ENCODE measurements at places on chromosomes 7 and 10.

DNA sequence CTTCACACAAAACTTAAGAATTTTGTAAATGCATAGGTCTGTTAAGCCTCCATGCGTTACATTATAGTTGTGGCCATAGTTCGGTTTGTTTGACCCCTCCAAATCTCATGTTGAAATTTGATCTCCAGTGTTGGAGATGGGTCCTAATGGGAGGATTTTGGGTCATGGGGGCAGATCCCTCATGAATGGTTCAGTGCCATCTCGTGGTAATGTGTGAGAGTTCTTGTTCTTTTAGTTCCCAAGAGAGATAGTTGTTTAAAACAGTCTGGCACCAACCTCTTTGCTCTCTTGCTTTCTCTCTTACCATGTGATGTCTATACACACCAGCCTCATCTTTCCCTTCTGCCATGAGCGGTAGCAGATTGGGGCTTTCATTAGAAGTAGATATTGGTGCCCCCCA, 264.3 kb downstream of the TCF7L2 start:
- DNase-seq: no peak

GRCh38 chr7:66556177-66556548, 72.5 kb upstream of the KCTD7 start:
- DNase-seq: no peak

DNA sequence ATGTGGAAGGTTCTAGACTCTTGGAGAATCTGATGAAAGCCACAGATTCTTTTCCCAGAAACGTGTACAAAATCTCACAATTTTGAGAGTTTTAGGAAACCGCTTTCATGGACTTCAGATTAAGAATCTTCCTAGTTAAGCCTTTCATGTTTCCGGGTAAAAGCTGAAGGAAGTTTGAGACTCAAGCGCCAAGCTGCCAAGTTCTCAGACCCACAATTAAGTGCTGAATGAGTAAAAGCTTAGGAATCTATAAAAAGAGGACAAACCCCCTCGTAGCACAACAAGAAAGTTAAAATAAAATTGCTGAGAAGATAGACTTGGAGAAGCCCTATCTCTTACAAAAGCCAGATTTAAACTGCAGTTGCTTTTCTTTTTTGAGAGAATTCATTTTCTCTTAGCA, 99.6 kb downstream of the ST8SIA6 start:
- DNase-seq: no peak

GRCh38 chr10:49426490-49427360, 30.8 kb upstream of the DRGX start:
- no peak for DNase-seq

GRCh38 chr7:158933468-158934139, 77.2 kb downstream of the DYNC2I1 start:
- DNase-seq: no peak

GRCh38 chr7:66099232-66099550, 15.5 kb upstream of the CRCP start:
- no peak for DNase-seq

- DNase-seq: peak; percentile 35
These were observed 201.9 kb upstream of the KAT6B start for GRCh38 chr10:74624501-74624900.

DNA sequence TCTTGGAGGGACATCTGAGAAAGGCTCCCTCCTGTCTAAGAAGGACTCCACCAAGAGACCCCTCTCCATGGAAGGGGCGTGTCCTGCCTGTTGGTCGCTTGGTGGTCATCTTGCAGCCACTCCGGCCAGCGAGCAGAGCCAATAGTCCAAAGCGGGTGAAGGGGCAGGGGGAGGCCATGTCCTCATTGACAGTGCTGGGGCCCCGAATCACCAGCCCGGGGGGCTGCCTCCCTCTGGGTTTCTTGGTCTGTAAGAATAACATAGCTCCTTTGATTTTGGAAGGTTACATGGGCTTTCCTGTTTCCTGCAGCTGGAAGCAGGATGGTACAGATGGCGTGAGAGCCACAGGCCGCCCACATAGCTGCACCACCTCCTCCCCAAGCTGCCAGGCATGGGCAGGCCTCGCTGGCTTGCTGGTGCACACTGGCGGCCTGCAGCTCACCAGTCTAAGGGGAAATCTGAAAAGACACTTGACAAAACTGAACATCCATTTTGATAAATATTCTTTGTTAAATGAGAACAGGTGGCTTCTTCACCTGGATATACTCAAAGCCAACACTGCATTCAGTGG, 105.8 kb downstream of the ARHGAP22 start:
- no peak for DNase-seq

DNA sequence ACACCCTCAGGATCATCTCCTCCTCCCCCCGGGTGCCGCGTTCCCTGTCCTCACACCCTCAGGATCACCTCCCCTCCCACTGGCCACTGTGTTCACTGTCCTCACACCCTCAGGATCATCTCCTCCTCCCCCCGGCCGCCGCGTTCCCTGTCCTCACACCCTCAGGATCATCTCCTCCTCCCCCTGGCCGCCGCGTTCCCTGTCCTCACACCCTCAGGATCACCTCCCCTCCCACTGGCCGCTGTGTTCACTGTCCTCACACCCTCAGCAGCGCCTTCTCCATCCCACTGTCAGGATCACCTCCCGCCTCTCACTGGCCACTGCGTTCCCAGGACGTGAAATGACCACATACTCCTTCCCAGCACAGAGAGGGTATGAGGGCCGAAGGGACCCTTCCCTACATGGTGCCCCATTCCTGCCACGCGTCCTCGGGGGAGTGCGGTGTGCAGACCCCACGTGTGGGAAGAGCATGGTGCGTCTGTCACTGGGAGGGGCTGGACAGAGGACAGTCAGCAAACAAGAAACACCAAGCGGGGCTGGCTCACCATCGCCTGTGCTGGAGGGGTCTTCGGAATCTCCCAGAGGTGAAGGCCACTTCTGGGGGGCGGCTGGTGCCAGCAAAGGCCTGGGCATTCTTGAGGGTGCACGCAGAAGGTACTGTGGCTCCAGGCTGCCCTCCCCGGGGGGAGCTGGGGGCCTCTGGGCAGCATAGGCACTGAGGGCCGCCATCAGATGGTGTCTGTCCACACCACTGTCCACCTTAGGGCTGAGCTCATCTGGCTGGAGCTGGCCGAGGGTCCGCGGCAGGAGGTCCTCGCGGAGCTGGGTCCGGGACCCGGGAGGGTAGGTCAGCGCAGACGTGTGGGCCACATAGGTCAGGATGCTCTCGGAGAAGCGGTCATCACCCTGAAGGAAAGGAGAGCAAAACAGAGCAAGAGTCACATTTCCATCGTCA, 421.0 kb downstream of the PTPRN2 start:
- DNase-seq: no peak

DNA sequence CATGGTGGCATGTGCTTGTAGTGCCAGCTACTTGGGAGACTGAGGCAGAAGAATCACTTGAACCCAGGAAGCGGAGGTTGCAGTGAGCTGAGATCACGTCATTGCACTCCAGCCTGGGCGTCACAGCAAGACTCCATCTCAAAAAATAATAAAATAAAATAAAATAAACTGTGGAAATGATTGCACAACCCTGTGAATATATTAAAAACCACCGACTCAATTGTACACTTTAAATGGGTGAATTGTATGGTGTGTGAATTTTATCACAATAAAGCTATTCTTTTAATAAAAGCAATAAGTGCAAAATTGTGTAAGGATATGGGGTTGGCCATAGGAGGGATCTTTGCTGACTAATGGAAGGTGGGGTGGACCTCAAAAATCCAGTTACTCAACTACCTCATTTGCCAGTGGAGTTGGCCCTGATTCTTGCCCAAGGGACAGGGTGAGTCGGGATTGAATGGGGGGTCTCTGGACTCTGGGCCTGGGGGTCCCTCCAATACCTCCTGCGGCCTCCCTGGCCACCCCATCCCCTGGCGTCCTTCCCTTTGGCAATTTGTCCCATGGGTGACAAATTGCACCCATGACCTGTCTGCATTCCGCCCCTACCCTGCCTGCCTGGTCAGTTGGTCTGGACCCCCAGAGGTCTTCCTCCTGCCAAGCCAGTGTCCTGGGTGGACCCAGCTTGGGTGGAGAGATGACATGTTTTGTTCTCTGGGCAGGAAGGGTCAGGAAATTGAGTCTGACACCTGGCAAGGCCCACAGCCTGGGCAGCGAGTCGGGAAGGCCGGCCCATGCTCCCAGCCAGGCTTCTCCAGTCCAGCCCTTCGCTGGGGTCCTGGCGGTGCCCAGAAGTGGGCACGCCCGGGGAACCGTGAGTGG, 61.7 kb upstream of the ELN start:
- no peak for DNase-seq

GRCh38 chr7:139738101-139738489, 39.7 kb downstream of the HIPK2 start:
- DNase-seq: no peak

DNA sequence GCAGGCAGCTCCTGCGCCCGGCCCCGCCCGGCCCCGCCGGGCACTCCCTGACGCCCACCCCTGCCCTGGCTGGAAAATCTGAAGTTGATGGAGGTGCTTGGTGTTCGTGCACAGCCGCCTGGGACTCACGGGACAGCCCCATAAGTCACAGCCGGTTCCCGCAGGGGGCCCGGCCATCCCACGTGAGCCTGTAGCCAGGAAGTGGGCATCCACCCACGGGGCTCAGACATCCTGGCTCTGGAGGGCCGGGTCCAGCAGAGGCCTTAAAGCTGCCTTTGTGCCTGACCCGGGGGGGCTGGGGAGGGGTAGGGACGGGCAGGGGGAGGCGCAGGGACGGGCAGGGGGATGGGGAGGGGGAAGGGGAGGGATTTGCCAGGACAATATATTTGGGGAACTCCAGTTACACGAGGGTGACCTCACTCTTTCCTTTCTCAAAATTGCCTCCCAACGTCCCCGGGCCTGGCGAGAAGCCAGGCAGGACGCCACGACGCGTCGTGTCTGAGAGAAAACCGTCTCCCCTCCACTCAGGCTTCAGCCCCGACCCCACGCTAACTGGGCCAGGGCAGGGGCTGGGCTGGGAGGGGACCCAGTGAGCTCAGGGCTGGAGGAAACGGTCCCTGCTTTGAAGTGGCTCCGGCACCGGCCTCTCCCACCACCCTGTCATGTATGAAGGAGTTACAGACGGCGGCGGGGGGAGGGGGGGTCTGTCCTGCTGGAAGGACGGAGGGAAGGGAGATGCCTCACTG, 82.1 kb upstream of the PDGFA start:
- DNase-seq: peak; percentile 89

- no peak for DNase-seq
These were observed 66.8 kb downstream of the PPP1R3C start for GRCh38 chr10:91566115-91566514.

DNA sequence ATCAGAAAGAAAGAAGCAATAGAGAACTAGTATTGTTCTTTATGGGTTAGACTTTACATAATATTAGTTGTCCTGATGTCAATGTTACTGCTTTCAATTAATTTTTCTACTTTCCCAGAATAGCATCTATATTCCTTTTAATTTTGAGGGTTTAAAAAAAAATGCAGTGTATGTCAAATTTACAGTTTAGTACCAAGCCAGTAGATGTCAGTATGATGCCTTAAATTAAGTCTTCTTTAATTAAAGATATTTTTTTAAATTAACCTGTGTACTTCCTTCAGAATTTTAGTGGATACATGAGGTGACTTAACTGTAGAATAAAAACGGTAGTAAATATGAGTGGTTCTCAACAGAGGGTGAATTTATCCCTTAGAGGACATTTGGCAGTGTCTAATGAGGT, 35.2 kb upstream of the STOX1 start:
- no peak for DNase-seq

DNA sequence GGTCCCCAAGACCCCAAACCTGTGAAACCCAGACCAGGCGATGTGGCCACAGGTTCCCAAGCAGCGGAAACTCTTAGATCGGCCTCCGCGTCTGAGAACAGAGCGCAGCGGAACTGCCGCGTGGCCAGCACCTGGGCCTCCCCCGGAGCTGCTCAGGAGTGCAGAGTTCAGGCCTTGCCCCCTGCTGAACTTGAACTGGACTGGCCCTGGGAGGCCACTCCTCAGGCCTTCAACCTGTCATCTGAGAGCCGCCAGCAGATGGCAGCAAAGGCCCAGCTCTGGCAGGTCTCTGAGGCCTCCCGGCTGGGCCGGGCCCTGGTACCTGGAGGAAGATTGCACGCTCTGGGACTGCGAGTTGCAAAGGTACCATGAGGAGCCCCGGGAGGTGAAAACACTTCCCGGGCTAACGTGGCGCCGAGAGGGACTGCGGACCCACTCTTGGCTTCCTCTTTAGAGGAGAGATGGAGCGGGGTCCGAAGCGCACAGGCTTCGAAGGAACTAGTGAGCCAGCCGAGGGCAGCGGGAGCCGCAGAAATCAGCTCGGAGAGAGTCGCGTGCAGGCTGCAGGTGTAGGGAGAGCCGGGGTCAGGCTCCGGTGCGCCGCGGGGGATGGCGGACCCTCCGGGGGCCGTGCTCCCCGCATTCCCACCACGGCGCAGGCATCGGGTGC, 89.2 kb downstream of the PAXIP1 start:
- peak; percentile 76 for DNase-seq

- DNase-seq: no peak
These were observed 150.5 kb downstream of the PCDH15 start for GRCh38 chr10:54650547-54650946.

- no peak for DNase-seq
These were observed 22.0 kb downstream of the UMAD1 start for GRCh38 chr7:7662527-7662926.

GRCh38 chr10:130627346-130628045, 491.3 kb downstream of the GLRX3 start:
- no peak for DNase-seq

GRCh38 chr7:91683823-91684222, 196.7 kb downstream of the MTERF1 start:
- DNase-seq: no peak

DNA sequence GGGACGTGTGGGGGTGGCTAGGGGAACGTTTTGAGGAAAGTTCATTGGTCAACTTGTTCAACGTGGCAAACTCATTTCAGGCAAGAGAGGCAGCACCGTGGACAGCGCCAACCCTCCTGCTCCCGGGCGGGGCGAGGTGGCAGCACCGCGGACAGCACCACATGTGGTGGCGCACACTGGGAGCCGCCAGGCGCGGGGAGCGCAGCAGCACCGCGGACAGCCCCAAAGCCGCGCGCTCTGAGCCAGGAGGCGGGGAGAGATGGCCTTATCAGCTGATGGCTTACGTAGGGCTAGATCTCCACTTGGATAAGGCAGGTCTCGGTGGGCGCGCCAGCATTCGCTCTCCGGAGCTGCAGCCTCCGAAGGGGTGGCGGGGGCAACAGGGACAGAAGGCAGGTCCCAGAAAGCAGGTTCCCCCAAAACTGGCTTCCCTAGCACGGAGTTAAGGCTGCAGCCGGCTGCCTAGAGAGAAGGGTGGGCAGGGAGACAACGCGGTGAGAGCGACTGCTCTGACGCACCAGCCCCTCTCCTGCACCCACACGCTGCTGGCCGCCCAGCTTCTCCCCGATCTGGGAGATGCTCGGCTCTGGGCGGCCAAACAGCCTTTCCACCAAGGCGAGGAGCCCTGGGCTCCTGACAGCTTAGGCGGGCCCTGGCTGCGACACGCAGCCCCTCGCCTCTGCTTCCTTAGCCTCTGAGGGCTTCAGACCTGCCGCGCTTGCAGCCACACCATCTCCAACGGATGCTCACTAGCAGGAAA, at the start of gene HTR5A:
HTR5A (plus strand) TSS at position 333 of the 760 bp plus-strand sequence. CDS start 576 bp downstream, outside the sequence.
- DNase-seq: peak; percentile 84

DNA sequence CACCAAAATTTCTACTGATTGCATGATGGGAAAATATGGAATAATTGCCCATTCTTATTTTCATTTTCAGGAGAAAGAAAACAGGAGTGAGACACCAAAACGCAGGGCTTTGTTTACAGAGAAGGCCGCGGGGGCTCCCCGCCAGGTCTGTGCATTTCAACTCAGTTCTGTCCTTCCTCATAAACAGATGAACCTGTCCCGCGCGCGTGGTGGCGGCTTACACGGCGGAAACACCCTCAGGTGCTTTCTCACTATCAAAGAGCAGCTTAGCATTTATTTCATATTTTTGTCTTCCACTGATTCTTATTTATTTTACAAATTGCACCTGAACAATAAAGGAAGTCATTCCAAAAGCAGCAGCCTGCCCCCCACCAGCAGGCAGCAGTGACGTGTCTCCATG, 579.4 kb downstream of the PTPRN2 start:
- no peak for DNase-seq

- peak; percentile 16 for DNase-seq
These were observed 198.0 kb upstream of the MKI67 start for GRCh38 chr10:128324058-128324827.

Data from GM12865 (cell line).